ENCODE measurements at places on chromosomes 7 and 10.

DNA sequence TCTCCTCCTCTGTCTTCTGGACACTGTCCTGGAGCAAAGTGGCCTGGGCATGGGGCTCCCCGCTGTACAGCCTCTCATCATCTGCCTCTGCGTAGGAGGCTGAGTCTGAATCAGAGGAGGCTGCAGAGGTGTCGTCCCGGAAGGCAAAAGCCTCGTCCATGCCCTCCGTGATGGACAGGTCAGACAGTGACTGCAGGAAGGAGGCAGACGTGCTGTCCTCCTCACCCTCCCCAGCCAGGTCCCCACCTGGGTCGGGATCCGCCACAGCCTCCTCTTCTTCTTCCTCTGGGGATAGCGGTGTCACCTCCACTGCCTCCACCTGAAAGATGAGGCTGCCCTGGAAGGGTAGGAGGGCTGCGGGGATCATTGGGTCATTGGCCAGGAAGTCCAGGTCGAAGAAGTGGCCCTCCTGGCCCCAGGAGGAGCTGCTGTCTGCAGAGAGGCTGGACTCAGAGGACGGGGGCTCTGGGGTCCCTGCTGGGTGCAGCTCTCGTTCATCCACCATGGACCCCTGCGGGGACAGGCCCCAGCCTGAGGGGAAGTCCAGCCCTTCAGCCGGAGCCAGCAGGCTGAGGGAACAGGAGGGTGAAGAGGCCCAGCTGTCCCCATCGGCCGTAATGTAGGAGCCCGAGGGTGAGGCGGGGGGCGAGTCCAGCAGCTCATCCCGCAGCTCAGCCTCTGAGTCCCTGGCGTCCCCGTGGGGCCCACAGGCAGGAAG, 3.7 kb downstream of the NACAD start:
- DNase-seq = no peak

- DNase-seq = no peak
Measured at GRCh38 chr7:49099587-49100326, 175.4 kb downstream of the CDC14C start.

DNA sequence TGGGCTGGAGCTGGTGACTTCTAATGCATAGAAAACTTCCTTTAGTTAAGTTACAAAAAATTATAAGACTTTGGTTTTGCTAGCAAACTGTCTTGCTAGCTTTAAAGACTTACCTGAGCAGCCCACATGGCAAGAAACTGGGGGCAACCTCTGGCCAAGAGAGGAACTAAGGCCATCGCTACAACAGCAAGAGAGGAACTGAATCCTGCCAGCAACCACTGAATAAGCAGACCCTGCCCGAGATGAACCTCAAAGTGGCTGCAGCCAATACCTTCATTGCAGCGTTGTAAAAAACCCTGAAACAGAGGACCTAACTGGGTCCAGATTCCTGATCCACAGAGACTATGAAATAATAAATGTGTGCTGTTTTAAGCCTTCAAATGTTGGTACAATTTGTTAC, 54.6 kb upstream of the STARD3NL start:
- DNase-seq = no peak

GRCh38 chr10:26093229-26093628, 123.3 kb upstream of the GAD2 start:
- no peak for DNase-seq

GRCh38 chr10:35426657-35427056, 90.3 kb downstream of the CCNY start:
- DNase-seq = no peak

DNA sequence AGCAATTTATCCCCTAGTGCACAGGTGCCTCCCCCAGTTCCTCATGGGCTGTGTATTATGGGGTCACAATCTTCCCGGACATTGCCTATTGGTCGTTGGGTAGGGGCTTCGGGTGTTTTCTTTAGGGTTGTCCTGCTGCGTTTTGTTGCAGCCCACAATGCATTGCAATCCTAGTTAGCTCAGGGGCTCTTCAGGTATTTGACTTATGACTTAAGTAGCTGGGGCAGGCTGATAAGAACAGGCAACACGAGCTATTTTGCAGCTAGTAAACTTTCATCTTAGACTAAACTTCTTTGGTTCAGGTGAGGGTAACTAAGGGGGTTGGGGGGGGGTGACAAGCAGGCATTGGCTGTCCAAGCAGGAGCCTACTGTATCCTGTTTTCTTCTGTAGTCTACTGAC, 158.5 kb downstream of the TPST1 start:
- no peak for DNase-seq

GRCh38 chr10:78261291-78261690, 227.6 kb downstream of the RPS24 start:
- DNase-seq = no peak

DNA sequence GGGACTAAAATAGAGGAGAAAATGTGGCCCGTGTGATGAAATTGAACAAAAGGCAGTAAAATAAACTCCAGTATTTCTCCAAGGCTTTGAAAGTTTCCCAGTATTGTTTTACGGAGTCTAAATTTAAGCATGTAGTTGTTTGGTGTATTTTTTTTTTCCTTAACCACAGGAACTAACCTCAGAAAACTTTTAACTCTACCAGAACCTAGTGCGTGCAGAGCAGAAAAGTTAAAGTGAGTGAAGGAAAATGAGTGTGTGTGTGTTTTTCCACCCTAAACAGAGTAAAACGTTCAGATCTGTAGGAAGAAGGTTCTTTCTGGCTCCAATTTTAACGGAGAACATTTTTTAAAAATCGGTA, 812 bp downstream of the PROSER2 start:
- DNase-seq = no peak

- DNase-seq = peak; percentile 57
Measured at GRCh38 chr7:47945261-47946015, 2.8 kb downstream of the PKD1L1 start.

DNA sequence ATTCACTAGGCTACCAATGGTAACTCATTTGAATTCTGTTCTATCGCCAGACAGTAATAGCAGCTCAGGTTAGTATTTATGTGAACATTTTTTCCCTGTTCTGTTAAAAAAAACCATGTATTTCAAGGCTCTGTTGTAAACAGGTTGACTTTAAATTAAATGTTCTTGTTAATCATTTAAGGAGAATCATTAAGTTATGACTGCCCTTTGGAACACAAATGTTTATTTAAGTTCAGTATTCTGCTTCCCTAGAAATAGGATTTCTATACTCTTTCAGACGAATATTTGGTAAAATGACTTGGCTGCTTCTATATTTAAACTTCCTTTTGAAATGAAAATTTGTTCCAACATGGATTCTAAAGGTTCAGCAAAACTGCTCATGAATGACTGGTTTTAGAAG, 13.1 kb upstream of the CROT start:
- DNase-seq = no peak

DNA sequence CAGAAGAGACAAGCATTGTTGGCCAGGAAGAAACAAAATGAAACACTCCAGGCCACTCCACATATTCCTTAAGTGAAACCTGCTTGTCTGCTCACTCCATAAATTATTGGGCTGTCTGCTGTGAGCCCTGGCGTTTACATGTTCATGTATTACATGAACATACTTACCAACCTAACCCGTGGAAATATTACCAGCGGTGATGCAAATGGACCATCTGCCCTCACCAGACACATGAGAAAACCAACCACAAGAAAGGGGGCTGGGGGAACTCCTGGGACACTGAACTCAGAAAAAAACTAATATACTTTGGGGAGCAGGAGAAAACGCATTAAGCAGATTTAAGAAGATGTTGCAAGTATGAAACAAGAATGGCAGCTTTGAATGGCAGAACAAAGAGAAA, 731.2 kb upstream of the IGFBP3 start:
- DNase-seq = no peak

DNA sequence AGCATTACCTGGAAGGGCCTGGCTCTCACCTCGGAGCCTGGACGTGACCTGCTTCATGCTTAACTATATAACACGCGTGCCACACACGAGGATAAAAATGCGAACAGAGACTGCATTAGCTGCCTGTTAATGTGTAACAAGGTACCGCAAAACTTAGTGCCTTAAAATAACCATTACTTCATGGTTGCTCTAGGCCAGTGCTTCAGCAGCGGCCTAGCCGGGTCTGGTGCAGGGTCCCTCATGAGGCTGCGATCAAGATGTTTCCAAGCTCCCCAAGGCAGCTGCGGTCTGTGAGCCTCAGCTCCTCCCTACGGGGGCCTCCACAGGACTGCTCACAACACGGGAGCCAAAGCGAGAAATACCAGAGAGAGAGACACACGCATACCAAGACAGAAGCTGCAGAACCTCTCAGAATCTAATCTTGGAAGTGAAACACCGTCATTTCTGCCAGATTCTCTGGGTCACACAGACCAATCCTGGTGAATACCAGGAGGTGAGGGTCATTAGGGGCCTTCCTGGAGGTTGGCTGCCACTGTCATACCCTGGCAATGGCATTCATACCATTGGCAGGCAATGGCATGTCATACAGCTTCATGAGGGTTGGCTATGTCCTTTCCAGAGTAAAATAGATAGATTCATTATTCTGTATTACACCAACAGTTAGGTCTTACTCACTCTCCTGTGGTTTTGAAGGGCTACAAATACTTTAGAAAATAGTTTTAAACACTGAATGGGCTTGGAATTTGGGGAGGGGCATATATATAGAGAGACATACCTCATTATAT, 94.5 kb downstream of the HIPK2 start:
- DNase-seq = no peak

- no peak for DNase-seq
Measured at GRCh38 chr7:159263430-159263829, 118.8 kb upstream of the VIPR2 start.

DNA sequence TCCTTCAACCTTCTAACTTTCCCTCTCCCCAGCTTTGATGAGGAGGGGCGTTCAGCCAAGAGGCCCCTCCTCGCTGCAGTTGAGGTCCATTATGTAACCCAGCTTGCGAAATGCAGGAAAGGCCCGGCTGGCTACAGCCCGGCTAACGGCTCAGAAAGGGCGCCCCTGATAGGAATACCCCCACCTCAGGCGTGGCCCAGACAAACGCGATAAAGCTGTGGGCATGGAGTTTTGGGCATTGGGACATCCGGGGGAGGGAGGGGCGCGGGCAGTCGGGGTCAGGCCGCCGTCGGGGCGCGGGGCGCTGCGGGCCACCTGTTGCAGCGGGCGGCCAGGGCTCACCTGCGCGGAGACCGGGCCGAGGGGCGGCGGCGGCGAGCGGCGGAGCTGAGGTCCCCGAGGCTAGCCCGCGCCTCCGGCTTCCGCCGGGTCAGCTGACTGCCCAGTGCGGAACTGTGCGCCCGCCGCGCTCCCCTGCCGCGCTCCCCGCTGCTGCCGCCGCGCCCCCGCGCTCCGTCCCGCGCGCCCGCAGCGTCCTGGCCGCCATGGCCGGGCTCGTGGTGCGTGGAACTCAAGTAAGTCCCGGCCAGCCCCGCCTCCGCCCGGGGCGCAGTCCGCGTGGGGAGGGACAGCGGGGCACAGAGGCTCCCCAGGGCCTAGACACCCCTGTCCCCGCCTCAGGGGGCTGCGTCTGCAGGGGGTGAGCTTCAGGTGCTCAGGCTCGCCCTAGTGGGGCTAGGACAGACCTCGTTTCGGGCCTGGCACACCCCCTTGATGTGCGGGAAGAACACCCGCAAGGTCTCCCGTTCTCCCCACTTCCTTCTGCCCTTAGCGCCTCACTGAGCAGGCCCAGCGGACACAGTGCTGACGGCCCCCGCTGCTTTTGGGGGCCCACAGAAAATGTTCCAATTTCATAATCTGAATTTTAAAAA, at the start of gene LRMDA:
Gene LRMDA, plus strand, starts transcription at position 445 of the 932 bp plus-strand sequence.
- DNase-seq = no peak

DNA sequence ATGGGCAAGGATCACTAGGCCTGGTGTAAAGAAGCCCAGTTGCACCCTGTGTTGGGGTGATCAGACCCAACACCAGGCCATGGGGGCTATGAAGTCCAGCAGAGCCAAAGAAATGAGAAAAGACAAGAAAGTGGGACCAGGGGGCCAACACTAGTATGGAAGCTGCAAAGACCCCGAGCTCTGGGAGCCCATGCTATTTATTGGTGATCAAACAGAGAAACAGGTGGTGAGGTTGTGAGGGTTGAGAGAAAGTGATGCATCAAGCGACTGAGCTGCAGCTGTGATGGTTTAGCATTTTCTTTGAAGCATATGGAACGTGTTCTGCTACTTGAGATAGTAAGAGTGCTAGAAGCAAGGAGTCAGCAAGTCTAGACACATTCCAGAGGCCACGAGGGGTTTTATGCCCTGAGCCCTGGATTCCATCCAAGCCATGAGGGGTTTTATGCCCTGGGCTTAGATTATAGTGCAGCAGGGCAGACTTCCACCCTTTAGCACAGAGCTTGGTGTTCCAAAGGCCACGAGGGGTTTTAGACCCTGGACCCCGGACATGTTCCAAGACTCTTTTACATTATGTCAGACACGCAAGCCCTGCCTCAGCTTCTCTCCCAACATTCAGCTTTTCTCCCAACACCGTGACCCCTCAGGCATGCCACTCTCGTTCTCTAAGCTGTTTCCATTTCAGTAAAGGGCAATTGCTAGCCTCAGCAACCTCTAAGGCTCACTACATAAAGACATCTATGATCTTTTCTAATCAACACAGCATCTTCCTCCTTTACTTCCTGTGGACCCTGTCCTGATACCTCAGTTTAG, 43.1 kb upstream of the GPAM start:
- no peak for DNase-seq

DNA sequence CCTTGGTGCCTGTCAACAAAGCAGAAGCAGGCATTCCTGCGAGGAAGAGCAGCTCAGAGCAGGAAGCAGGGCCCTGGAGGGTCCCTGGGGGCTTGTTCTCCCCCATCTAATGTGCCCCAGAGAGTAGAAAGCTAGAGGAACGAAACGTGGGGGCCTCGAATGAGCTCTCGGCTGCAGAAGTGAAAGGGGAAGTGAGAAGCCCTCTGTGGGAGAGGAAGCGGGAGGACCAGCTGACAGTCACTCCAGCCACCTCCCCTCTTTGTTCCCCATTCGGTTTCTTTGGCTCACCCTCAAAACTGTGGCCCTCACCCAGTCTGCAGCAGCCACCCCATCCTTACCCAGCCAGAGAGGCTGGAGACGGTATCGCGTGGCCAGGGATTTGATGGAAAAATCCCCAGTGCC, 25.0 kb downstream of the C10orf105 start:
- no peak for DNase-seq

GRCh38 chr7:95658676-95659075, 62.4 kb upstream of the PDK4 start:
- DNase-seq = no peak

DNA sequence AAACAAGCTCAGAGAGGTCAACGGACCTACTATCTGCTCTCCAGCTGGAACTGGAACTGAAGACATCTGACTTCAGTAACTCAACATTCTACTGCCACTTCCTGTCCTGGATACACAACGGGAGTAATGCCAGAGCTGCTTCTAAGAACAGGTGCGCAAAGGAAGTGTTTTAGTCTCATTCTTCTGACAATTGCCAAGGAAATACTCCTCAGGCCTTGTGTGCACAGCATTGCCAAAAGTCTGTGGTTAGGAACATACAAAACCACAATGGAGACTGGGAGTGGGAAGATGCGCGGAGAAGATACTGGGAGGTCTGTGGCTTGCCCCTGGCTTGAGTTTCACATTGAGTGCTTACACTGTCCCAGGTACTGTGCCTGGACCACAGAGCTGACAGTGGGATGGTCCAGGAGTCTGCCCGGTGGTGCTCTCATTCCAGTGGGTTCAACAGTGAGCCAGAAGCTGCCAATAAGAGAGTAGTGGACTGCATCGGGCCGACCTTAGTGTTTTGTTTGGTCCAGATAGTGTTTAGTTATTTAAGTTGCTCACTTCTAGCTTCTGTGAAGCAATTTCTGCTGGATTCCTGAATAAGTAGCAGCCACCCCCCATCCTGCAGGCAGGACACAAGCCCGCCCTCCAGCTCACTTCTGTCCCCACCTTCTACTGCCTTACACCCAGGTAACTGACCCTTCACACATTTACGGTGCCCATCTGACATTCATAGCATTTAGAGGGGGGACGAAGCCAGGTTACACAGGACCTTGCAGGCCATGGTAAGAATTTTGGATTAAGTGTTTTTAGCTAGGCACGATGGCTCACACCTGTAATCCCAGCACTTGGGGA, 10.3 kb downstream of the TBL2 start:
- no peak for DNase-seq
